MV-4-11 (cell line): ENCODE measurements at places on chromosomes 3 and 15.

DNA sequence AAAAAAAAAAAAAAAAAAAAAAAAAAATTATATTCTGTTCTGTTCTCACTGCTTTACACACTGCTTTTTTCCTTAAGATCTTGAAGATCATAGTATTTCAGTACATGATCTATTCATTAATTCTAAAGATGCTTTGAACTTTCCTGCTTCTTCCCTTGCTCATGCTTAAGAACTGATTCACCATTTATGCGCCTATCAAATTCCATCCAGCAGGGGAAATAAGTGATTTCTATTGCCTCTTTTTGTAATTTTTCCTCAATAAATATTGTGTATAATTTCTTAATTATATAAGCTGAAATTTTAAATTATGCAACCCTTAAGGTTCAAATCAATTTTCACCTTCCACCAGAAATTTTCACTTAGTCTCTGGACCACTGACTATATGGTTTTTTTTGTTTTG is 10.6 kb downstream of the DENND6A start:
- no peak for DNase-seq

GRCh38 chr3:100834332-100834731 is 125.0 kb downstream of the TFG start:
- no peak for DNase-seq

DNA sequence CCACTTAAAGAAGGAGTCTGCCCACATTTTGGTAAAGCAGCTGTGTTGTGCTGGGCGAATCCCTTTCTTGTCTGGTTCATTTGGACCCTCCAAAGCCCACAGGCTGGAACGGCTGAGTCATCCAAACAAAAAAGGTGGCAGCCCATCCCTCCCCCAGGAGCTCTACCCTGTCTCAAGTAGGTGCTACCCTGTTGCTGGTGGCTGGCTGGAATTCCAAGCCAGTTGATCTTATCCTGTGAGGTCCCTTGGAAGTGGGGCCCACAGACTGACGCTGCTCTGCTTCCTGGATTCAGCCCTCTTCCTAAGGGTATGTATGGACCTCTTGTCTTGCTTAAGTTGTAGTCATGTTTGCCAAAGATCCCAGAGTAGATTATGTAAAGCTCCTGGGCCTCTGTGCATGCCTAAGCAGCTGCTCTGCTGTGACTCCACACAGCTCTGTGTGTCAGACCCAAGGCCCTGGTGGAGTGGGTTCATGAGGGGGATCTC is 44.5 kb downstream of the CCR1 start:
- no peak for DNase-seq

- no peak for DNase-seq
Measured at GRCh38 chr3:157300094-157300493, 136.6 kb upstream of the PTX3 start.

DNA sequence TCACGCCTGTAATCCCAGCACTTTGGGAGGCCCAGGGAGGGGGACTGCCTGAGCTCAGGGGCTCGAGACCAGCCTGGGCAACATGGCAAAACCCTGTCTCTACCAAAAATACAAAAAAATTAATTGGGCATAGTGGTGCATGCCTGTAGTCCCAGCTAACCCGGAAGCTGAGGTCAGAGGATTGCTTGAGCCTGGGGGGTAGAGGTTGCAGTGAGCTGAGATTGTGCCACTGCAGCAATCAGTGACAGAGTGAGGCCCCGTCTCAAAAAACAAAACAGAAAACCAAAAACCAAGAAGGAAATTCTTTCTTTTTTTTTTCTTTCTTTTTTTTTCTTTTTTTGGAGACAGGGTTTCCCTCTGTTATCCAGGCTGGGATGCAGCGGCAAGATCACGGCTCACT is 3.5 kb downstream of the SPATA12 start:
- no peak for DNase-seq

DNA sequence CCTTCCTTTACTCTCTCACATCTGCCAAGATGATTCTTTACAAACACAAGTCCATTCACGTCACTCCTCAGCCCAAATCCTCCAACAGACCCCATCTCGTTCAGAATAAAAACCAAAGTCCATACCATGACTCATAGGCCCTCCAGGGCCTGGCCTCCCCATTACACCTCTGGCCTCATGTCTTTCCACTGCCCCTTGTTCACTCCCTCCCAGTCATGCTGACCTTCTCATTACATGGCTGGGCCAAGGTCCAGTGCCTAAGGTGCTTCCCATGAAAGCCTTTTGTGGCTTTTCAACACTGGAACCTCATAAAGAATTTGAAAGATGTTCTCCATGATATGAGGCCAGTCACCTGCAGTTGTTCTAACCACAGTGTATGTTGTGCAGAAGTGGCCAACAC is 44.5 kb downstream of the NEK10 start:
- no peak for DNase-seq

GRCh38 chr15:62928242-62928999 is 114.1 kb upstream of the TPM1 start:
- no peak for DNase-seq

DNA sequence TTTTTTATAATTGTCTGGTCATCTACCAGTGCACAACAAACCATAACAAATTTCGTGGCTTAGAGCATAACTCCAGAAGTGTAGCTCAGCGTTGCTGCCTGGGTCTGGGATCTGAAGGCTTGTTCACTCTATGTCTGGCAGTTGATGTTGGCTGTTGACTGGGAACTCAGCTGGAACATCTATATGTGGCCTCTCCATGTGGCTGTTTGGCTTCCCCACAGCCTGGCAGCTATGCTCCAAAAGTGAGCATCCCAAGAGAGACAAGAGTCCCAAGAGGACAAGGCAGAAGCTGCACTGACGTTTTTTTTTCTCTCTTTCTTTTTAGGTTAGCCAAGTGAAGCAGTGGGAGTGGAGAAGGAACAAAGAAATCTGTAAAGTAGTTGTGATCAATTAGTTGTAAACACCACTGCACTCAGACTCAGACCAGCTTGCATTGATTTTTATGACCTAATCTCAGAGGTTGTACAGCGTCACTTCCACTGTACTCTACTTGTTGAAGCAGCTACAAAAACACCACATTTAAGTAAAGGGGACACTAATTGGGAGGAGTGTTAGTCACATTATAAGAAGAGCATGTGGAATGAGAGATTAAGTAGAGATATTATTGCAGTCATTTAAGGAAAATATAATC is 2.5 kb upstream of the GPR176 start:
- DNase-seq, result no peak

GRCh38 chr3:191997579-191998268 is 536.8 kb downstream of the PYDC2 start:
- DNase-seq, result no peak
